ENCODE measurements at places on chromosomes 6 and 20.

DNA sequence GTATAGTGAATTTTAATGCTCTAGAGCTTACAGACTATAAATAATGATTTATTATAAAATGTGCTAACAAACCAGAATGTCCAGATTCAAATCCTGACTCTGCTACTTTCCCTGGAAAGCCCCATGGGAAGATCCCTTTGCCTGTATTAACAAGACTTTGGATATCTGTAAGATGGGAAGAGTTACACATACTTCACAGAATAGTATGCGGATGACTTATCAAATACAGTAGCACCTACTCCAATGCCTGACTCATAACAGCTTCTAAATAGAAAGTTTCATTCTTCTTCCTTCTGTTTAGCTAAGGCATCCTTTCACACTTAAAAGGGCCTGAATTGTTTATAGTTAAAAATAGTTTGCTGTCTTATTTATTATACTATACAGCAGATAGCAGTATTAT is 166.3 kb downstream of the KCNQ5 start:
- no peak for DNase-seq

DNA sequence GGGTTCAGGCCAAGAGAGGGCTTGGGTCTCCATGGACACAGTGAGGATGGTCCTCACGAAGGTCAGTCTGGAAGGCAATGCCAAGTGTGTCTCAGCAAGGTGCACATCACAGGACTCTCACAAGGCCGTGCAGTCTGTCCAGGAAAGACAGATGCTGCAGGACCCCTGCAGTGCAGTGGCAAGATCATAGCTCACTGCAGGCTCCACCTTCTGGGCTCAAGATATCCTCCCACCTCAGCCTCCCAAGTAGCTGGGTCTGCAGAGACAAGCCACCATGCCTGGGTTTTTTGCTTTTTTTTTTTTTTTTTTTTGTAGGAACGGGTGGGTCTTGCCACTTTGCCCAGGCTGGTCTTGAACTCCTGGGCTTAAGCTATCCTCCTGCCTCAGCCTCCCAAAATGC is 26.4 kb downstream of the ZMYND8 start:
- no peak for DNase-seq

- no peak for DNase-seq
Observed at GRCh38 chr20:8997701-8998117, 71.2 kb upstream of the PLCB4 start.

DNA sequence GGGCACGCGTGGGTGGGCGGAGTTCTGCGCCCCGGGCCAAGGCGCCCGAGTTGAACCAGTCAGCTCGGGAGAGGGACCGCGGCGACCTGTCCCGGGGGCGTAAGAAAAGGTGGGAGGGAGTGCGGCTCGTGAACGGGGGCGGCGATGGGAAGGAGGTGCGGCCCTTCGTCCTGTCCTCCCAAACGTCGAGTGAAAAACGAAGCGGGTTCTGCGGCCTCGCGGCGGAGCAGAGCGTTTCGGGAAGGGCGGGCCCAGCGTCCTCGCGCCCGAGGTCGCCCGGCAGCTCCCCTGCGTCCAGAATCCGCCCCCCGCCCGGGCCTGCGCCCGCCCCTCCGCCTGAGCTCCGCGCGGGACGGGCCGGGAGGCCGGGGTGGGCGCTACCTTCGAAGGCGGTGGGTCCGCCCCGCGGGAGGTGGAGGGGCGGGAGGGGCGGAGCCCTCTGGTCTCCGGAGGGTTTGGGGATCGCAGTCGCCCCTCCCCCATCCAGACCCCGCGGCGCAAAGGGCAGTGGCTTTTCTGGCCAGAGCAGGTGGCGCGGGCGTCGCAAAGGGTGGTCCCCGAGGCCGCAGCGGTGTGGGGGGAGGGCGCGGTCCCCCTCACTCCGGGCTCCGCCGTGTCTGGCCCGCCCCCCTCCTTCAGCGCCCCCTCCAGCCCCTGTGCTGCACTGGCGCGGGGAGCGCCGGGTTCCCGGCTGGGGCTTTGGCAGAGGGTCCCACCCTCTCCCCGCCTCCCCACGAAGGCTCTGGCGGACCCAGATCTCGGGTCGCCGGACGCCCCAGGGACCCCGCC is 838 bp downstream of the STMN3 start:
- no peak for DNase-seq

DNA sequence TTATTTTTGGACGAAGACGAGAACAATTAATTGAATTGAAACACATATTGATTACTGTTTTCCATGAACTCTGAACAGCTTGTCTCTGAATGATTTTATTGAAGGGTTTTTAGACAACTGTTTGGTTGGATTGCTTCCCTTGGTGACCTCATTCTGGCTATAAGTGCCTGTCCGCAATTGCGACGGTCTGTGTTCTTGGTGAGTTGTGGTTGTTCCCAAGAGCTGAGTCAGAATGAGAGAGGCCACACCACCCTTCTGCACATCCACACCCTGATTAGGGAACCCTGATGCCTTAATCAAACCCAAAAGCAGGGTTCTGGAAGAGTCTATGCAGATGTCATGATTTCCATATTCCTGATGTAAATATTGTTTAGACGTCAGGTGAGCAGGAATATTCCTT is 747.0 kb downstream of the PTPRT start:
- DNase-seq = no peak

Data from pancreas (tissue), 10 donors.